AG04450 (cell line): ENCODE measurements at places on chromosomes 12 and 14. TPM values are rescaled to one million over a fixed set of nuclear protein-coding genes. Genes with fewer than 3 reads are reported as not detected.

GLI1 gene
- 8.3 and 9.7 TPM in 2 replicates for polyA plus RNA-seq

TGM1 gene
- polyA plus RNA-seq = 0.97 and 1.4 TPM in 2 replicates

TAS2R7 gene
- polyA plus RNA-seq = not detected in 2 replicates

GPRC5D gene
- not detected in 2 replicates for polyA plus RNA-seq
